Activated T-helper 1 cell treated with anti-CD3 and anti-CD28 coated beads, Interleukin-2, amount 50 U/mL, for 16 hours (primary cell): ENCODE measurements at places on chromosomes 4 and X.

DNA sequence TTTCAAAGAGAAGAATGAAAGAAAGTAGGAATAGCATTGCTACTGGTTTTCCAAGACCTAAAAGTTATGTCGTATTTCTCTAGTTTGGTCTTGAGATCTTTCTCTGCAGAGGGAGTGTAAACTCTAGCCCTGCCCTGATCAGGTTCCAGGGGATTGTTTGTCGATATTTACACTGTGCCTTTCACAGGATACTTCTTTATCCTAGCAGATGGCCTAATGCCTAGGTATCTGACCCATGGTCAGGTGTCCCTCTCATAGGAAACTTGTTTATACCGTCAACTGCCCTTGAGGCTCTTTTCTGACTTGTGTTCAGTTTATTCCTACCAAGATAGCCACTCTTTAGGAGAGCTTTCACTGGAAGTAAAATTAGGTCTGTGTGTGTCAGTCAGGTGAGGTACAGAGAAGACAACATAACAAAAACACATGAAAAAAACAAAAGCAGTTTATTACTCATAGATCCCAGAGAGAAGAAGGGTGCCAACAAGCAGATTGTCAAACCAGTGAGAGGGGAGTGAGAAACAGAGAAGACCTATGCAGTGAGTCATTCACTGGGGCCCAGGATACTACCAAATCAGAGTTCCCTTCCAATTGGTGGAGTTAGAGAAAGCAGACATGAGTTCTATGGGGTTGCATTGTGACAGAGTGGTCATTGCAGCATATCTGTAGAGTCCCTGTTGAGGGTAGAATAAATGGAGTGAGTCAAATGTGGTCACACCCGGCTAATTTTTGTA lies 40.6 kb upstream of the THOC2 start:
- no peak for DNase-seq

GRCh38 chr4:63296773-63297172 lies 1112.5 kb downstream of the TECRL start:
- DNase-seq = no peak

- DNase-seq = no peak
These were observed 633.7 kb upstream of the HTR2C start for GRCh38 chrX:113950081-113950678.

DNA sequence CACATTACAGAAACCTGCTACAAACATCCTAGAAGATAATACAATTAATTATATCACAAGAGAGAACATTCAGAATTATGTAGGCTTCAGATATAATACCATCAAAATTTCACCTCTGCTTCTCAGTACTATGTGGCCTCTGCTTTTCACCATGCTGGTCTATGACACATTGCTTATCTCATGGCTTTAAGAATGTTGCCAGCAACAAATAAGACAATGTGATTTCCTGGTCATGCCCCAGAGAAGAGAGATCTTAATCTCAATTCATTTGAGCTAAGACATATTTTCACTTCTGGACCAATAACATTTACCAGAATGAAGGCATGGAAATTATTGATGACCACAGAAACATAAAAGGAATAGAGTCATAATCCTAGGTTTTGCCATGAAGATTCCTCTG lies 1233.4 kb upstream of the ADGRL3 start:
- DNase-seq = no peak
